ENCODE measurements at places on chromosomes 5 and 9. TPM values are rescaled to one million over a fixed set of nuclear protein-coding genes. Genes with fewer than 3 reads are reported as not detected.

PCDHGB3 gene
- 3.0 TPM for polyA plus RNA-seq

GADD45G gene
- not detected for polyA plus RNA-seq

- DNase-seq = no peak
Measured at GRCh38 chr5:5788793-5789192, 366.3 kb downstream of the ICE1 start.

DNA sequence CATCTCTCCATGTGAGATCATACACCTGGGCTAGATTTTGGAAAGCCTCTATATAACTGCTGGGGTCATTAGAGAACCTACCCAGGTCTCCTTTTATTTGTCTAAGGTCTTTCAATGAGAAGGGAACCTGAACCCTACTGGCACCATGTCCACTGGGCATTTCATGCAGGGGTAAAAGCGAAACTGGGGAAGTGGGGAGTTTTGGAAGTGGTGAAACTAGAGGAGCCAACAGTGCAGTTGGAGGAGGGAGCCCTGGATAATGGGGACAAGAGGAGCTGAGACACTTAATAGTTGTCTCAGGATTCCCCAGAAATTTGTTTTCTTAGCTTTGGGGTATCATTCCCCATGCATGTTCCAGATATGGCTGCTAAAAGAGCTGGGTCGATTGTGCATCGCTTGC lies 169.0 kb upstream of the NREP start:
- DNase-seq = no peak

DNA sequence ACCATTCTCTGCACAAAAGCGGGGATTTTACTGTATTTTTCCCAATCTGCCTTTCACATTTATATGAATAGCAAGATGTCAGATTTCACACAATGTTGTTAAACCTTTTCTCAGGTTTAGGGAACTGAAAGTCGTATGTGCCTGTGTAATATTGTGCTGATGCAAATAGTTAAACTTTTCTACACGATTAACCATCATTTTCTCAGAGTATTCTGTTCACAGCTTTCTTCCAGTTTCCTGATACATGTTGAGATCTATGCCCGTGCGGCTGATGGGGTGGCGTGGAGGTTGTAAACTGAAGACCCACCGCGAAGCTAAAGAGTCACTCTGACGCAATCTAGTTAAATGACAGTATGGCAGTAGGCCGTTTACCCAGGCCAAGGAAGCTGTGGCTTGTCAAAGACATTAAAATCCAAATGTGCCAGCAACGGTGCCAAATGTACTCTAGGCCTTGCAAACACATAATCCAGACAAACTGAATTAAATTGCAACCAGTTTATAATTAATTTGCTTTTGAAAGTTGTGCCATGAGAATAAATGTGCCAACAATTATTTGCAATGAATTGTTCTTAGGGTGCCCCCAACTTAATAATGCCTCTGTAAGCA lies 145.7 kb downstream of the EBF1 start:
- DNase-seq = no peak

- no peak for DNase-seq
Measured at GRCh38 chr5:160044967-160045366, 36.0 kb downstream of the TTC1 start.

- no peak for DNase-seq
Measured at GRCh38 chr5:102625468-102625867, 126.7 kb upstream of the SLCO6A1 start.

DNA sequence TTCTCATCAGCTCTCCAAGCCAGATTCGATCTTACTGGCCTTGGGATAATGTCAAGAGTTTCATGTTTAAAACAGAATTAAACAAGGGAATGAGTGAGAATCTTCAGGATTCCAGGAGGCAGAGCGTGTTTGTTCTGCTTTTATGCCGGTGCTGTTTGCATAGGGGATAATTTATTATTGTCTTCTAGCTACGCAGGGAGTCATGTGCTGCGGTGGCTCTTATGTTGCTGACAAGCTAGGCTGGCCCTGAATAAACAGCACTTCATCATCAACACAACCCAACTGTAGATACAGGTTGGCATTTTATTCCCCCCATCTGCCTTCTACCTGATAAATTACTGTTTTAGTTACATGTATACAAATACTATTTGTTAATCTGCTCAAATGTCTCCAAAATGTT lies 47.1 kb upstream of the PCA3 start:
- DNase-seq = no peak

- DNase-seq = no peak
Measured at GRCh38 chr5:158020555-158021418, 161.8 kb upstream of the CLINT1 start.
